ENCODE measurements at places on chromosomes 1 and 21. TPM values are rescaled to one million over a fixed set of nuclear protein-coding genes. Genes with fewer than 3 reads are reported as not detected.

DNA sequence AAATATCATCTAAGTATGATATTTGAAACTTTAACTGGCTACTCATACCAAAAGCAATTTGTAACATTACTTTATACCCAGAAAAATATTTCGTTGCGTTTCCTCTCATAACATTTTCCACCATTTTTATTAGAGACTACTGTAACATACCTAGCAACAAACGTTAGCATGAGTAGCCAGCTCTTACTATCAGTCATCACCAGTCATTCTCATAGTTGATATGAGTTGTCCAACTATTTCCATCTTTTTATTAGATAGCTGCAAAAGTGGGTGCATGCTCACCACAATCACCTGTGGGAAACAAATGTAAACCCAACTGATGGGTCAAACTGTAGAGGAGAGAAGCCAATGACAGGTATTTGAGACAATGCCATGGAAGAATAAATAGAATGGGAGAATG, 114.6 kb downstream of the AKT3 start:
- no peaks in the 10 kb centered on the region for H3K27me3 ChIP-seq
- no peaks in the 10 kb centered on the region for H3K36me3 ChIP-seq
- H3K4me3 ChIP-seq, result no peak overlapping the region
- no peak for DNase-seq
- H3K27ac ChIP-seq, result no peak overlapping the region

DNA sequence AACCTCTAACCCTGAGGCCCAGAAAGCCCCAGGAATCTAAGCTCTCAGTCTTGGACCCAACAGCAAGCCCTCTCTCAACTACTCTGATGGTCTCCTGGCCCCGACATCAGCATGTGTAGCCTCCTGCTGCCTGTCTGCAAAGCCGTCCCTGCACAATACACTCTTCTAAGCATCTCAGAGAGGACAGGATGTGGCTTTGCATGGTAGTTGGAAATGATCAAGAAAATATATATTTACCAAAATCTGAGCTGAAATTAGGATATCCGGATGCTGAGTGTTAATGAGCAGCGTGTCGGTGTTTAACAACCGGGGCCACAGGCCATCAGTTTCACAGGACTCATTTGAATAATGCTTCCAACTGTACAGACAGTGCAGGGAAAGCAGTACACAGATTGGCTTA, 59.1 kb upstream of the SIM2 start:
- H3K4me1 ChIP-seq, result peaks cover 30% of the 10 kb centered on the region
- peaks cover 22% of the 10 kb centered on the region for H3K36me3 ChIP-seq
- peak overlapping the region; percentile 48 for H3K4me3 ChIP-seq
- H3K27me3 ChIP-seq, result peaks cover 18% of the 10 kb centered on the region
- H3K27ac ChIP-seq, result peak overlapping the region; percentile 96

DNA sequence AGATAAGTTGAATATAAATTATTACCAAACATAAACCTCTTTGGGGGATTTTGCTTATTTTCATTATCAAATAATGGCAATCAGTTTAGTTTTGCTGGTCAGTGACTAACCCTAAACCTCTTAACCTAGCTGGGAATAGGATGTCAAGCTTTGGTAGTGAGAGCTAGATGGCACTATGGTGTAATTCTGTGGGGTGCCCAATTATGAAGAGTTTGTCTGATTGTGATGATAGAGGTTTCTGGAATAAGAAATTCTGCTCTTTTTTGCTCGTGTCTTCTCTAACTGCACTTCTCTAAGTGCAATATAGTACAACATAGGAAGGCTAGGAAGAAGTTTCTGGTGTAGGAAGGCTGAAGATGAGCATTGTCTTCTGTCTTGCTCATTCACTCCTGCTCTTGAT, 59.8 kb downstream of the XCL1 start:
- H3K27ac ChIP-seq, result no peak overlapping the region
- peaks cover 11% of the 10 kb centered on the region for H3K4me1 ChIP-seq
- H3K36me3 ChIP-seq, result no peaks in the 10 kb centered on the region
- no peaks in the 10 kb centered on the region for H3K27me3 ChIP-seq
- no peak for DNase-seq
- no peak overlapping the region for H3K4me3 ChIP-seq

Gene CAPN9
- total RNA-seq, result not detected

- H3K4me1 ChIP-seq, result peaks cover 29% of the 10 kb centered on the region
- DNase-seq, result peak; percentile 26
- H3K27ac ChIP-seq, result peak overlapping the region; percentile 14
- H3K36me3 ChIP-seq, result no peaks in the 10 kb centered on the region
- no peaks in the 10 kb centered on the region for H3K27me3 ChIP-seq
These were observed 379.1 kb downstream of the SIPA1L2 start for GRCh38 chr1:232250838-232251237.

- no peak for DNase-seq
- no peaks in the 10 kb centered on the region for H3K36me3 ChIP-seq
- H3K27ac ChIP-seq, result no peak overlapping the region
- H3K4me1 ChIP-seq, result no peaks in the 10 kb centered on the region
- H3K4me3 ChIP-seq, result no peak overlapping the region
- H3K27me3 ChIP-seq, result no peaks in the 10 kb centered on the region
These were observed 709.0 kb downstream of the USP25 start for GRCh38 chr21:16438761-16439160.

Gene GFI1
- total RNA-seq, result not detected

DNA sequence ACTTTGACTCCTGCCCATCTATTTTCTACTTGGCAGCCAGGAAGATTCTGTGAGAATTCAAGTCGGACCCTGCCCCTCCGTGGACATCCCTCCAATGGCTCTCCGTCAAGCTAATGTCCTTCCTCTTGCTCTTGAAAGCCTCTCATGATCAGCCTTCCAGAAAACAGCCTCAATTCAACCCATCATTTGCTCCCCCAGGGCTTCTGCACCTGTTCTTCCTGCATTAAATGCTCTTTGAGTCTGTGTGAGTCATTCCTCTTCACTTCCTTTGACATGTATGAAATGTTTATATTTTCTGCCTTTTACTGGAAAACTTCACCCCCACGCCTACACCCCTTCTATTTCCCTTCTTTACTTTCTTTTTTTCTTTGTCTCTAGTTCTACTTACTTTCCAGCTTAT, 734.1 kb upstream of the ZP4 start:
- H3K27ac ChIP-seq, result no peak overlapping the region
- no peak for DNase-seq
- no peak overlapping the region for H3K4me3 ChIP-seq
- H3K4me1 ChIP-seq, result peaks cover 4% of the 10 kb centered on the region
- H3K27me3 ChIP-seq, result no peaks in the 10 kb centered on the region
- H3K36me3 ChIP-seq, result no peaks in the 10 kb centered on the region

Gene CFAP45
- total RNA-seq, result 0.49 TPM

DNA sequence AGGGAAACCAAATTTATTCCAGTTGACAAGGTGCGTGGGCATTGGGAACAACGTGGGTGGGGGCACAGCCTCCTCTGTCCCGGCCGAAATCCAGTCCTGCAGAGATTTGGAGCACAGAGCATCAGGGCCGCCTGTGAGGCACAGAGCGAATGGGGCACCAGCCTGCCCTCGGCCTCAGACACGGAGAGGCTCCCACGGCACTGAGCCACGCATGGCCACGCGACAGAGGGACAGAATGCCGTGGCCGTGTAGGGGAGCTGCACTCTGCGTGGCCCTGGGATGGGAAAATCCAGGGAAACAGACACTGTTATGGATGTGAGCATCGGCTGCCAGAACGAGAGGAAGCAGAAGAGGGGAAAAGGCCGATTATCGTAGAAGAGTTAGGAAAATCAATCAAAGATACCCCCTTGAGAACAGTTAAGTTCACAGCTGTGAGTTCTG, 13.5 kb upstream of the C1orf159 start:
- H3K27me3 ChIP-seq, result peaks cover 13% of the 10 kb centered on the region
- H3K4me3 ChIP-seq, result peak overlapping the region; percentile 28
- H3K36me3 ChIP-seq, result peaks cover 4% of the 10 kb centered on the region
- no peak for DNase-seq
- peaks cover 14% of the 10 kb centered on the region for H3K4me1 ChIP-seq

Gene UROD
- total RNA-seq, result 90.4 TPM

- H3K27ac ChIP-seq, result no peak overlapping the region
- H3K4me3 ChIP-seq, result no peak overlapping the region
- peaks cover 5% of the 10 kb centered on the region for H3K27me3 ChIP-seq
- DNase-seq, result no peak
- peaks cover 12% of the 10 kb centered on the region for H3K36me3 ChIP-seq
These were observed 73.9 kb downstream of the DNTTIP2 start for GRCh38 chr1:93805027-93805610.

- H3K36me3 ChIP-seq, result no peaks in the 10 kb centered on the region
- H3K4me1 ChIP-seq, result no peaks in the 10 kb centered on the region
- no peaks in the 10 kb centered on the region for H3K27me3 ChIP-seq
- no peak overlapping the region for H3K4me3 ChIP-seq
- no peak for DNase-seq
These were observed 12.5 kb downstream of the BPNT1 start for GRCh38 chr1:220076861-220077762.

Gene PRKACB
- total RNA-seq, result 11.2 TPM

Gene S100A6
- 41.9 TPM for total RNA-seq

DNA sequence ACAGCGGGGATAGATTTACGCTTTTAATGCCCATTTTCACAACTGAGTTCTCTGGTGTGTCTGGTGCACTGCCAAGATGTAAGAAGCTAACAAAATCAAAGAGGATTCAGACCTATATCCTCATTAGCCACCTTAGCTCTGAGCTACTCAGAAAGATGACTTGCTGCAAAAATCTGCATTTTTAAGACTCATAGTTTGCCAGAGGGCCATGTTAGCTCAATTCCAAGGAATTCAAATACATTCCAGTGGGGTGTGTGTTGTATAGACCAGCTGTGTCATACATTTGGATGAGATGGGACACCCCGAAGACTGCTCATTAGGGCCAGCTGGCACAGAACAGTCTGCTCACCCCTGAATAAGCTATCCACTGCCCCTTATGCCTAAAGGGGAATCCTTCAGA, 8.9 kb downstream of the DENND2D start:
- peaks cover 8% of the 10 kb centered on the region for H3K36me3 ChIP-seq
- H3K4me1 ChIP-seq, result peaks cover 7% of the 10 kb centered on the region
- H3K27me3 ChIP-seq, result peaks cover 3% of the 10 kb centered on the region
- H3K27ac ChIP-seq, result no peak overlapping the region

Gene HES3
- total RNA-seq, result 0.66 TPM

Gene SNX7
- total RNA-seq, result 20.3 TPM

Gene NRDC
- total RNA-seq, result 127 TPM

GRCh38 chr21:42089093-42089631, 18.0 kb downstream of the UMODL1 start:
- no peaks in the 10 kb centered on the region for H3K36me3 ChIP-seq
- no peaks in the 10 kb centered on the region for H3K27me3 ChIP-seq
- no peak for DNase-seq
- no peak overlapping the region for H3K4me3 ChIP-seq
- H3K27ac ChIP-seq, result no peak overlapping the region
- H3K4me1 ChIP-seq, result peaks cover 6% of the 10 kb centered on the region

Gene PRAMEF18
- not detected for total RNA-seq

Gene DNAJC16
- total RNA-seq, result 32.5 TPM

Gene LRRC39
- 2.1 TPM for total RNA-seq

GRCh38 chr1:211628417-211628816, 47.0 kb downstream of the NEK2 start:
- H3K36me3 ChIP-seq, result no peaks in the 10 kb centered on the region
- H3K27ac ChIP-seq, result no peak overlapping the region
- H3K27me3 ChIP-seq, result peaks cover 4% of the 10 kb centered on the region
- H3K4me3 ChIP-seq, result no peak overlapping the region

GRCh38 chr1:168234846-168235547, 9.2 kb downstream of the SFT2D2 start:
- no peaks in the 10 kb centered on the region for H3K36me3 ChIP-seq
- H3K27ac ChIP-seq, result no peak overlapping the region
- no peak overlapping the region for H3K4me3 ChIP-seq
- H3K4me1 ChIP-seq, result no peaks in the 10 kb centered on the region
- H3K27me3 ChIP-seq, result peaks cover 3% of the 10 kb centered on the region

Gene ZNF687
- total RNA-seq, result 34.4 TPM

DNA sequence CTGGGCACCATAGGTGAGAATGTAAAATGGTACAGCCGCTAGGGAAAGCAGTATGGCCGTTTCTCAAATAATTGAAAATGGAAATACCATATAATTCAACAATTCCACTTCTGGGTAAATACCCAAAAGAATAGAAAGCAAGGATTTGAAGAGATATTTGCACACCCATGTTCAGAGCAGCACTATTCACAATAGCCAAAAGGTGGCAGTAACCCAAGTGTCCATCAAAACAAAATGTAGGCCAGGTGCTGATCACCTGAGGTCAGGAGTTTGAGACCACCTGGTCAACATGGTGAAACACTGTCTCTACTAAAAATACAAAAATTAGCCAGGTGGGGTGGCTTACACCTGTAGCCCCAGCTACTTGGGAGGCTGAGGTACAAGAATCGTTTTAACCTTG, 62.1 kb downstream of the OLIG1 start:
- no peak for DNase-seq
- H3K4me1 ChIP-seq, result peaks cover 36% of the 10 kb centered on the region
- H3K36me3 ChIP-seq, result no peaks in the 10 kb centered on the region
- H3K27ac ChIP-seq, result no peak overlapping the region

Gene ETV3L
- total RNA-seq, result not detected

DNA sequence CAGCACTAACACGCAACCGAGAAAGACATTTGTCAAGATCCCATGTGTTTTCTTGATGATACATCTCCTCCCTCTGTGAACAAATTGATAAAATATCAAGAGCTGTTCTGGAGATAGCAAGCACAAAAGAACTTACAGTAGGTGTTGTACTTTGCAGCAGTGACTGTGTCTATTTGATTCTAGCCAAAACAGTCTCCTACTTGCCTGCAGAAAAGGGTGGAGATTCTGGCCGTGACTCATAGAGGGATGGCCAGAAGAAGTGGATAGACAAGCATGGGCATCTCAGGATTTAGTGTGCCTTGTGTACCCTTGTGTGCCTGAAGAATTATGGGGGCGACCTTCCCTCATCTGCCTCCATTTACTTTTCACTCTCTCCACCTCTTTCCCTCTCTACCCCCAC, 458.4 kb upstream of the LRRC7 start:
- no peak overlapping the region for H3K4me3 ChIP-seq
- H3K27me3 ChIP-seq, result no peaks in the 10 kb centered on the region
- H3K4me1 ChIP-seq, result no peaks in the 10 kb centered on the region
- H3K36me3 ChIP-seq, result no peaks in the 10 kb centered on the region
- DNase-seq, result no peak
- no peak overlapping the region for H3K27ac ChIP-seq

Gene SLC26A9
- not detected for total RNA-seq

Gene OR6K3
- not detected for total RNA-seq

GRCh38 chr1:157956732-157957131, 36.7 kb upstream of the KIRREL1 start:
- H3K27me3 ChIP-seq, result peaks cover 2% of the 10 kb centered on the region
- DNase-seq, result no peak
- H3K36me3 ChIP-seq, result no peaks in the 10 kb centered on the region
- no peaks in the 10 kb centered on the region for H3K4me1 ChIP-seq
- H3K4me3 ChIP-seq, result no peak overlapping the region
- H3K27ac ChIP-seq, result no peak overlapping the region

Gene BACE2
- not detected for total RNA-seq

GRCh38 chr1:27257155-27257554, 22.7 kb downstream of the WDTC1 start:
- DNase-seq, result no peak
- peaks cover 6% of the 10 kb centered on the region for H3K36me3 ChIP-seq
- H3K4me3 ChIP-seq, result no peak overlapping the region
- no peaks in the 10 kb centered on the region for H3K27me3 ChIP-seq
- H3K4me1 ChIP-seq, result no peaks in the 10 kb centered on the region

- no peak for DNase-seq
- H3K4me1 ChIP-seq, result no peaks in the 10 kb centered on the region
- no peak overlapping the region for H3K4me3 ChIP-seq
- H3K36me3 ChIP-seq, result no peaks in the 10 kb centered on the region
- no peak overlapping the region for H3K27ac ChIP-seq
These were observed 74.4 kb upstream of the HAO2 start for GRCh38 chr1:119294199-119294598.
